Activated naive CD4-positive, alpha-beta T cell treated with anti-CD3 and anti-CD28 coated beads for 36 hours (primary cell): ENCODE measurements at places on chromosomes 5 and 9. TPM values are rescaled to one million over a fixed set of nuclear protein-coding genes. Genes with fewer than 3 reads are reported as not detected.

The CBY3 gene
- not detected for total RNA-seq

The S1PR3 gene
- 0.91 TPM for total RNA-seq

The NR5A1 gene
- not detected for total RNA-seq

The SPATA31E1 gene
- total RNA-seq, result not detected

The SLC25A2 gene
- total RNA-seq, result not detected

The NTNG2 gene
- 0.76 TPM for total RNA-seq

The C5orf58 gene
- not detected for total RNA-seq

The ZNF367 gene
- 35.8 TPM for total RNA-seq

The GDF9 gene
- 0.64 TPM for total RNA-seq

The HBEGF gene
- total RNA-seq, result 8.7 TPM

The SEMA4D gene
- total RNA-seq, result 160 TPM

The PCDHGB5 gene
- total RNA-seq, result 0.12 TPM

GRCh38 chr9:100472268-100472667 lies 681 bp upstream of the TMEFF1 start:
- H3K27me3 ChIP-seq, result peaks cover 20% of the 10 kb centered on the region
- no peak overlapping the region for H3K4me3 ChIP-seq
- peaks cover 3% of the 10 kb centered on the region for H3K4me1 ChIP-seq
- H3K36me3 ChIP-seq, result no peaks in the 10 kb centered on the region
- no peak for DNase-seq
- H3K27ac ChIP-seq, result no peak overlapping the region

DNA sequence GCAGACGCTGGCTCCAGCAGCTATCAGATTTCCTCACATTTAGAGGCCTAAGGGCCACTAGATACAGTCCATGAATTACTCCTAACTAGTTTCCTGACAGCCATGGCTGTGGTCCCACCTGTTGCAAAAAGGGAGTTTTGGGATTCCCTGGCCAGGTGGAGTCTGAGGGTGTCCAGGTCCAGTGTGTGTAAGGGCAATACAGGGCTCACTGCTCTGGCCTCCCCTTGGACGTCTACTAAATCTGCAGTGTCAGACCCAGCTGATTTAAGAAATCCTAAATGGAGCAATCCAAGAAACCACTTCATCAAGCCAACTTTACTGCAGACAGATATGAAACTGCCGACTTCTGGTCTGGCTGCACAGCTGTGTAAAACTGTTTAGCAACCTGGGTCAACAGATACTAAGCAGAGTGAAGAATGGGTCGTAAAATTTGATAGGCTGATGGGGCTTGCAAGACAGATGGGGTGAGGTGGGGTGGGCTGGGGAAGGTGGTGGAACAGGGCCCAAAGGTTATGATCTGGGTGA lies 116.4 kb downstream of the GADD45G start:
- no peaks in the 10 kb centered on the region for H3K27me3 ChIP-seq
- H3K4me3 ChIP-seq, result no peak overlapping the region
- no peak for DNase-seq
- H3K36me3 ChIP-seq, result no peaks in the 10 kb centered on the region
- H3K4me1 ChIP-seq, result no peaks in the 10 kb centered on the region

DNA sequence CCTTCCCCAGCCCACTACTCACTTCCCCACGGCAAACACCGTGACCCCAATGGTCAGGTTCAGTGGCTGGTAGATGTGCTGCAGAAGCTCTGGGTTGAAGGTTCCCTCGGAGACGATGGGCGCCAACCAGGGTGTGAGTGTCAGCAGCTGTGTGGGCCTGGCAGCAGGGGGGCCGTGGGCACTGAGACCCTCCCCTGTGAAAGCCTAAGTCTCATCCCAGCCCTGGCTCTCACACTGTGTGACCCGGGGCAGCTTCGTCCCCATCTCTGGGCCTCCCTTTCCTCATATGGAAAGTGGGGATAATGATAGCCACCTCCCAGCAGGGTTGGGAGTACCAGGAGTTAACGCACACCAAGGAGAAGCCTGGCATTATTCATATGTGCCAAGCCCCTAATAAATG lies 8.6 kb downstream of the GBGT1 start:
- H3K27me3 ChIP-seq, result no peaks in the 10 kb centered on the region
- DNase-seq, result no peak

DNA sequence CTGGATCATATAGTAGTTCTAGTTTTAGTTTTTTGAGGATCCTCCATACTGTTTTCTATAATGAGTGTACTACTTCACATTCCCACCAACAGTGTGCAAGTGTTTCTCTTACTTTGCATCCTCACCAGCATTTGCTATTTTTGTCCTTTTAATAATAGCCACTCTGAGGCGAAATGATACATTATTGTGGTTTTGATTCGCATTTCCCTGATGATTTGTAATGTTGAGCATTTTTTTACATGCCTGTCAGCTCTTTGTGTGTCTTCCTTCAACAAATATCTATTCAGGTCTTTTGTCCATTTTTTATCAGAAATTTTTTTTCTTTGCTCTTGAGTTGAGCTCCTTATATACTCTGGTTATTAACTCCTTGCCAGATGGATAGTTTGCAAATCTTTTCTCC lies 114.0 kb downstream of the ADAMTSL1 start:
- H3K27ac ChIP-seq, result no peak overlapping the region
- no peaks in the 10 kb centered on the region for H3K36me3 ChIP-seq
- no peak overlapping the region for H3K4me3 ChIP-seq
- H3K27me3 ChIP-seq, result no peaks in the 10 kb centered on the region
- DNase-seq, result no peak

- H3K4me3 ChIP-seq, result no peak overlapping the region
- no peak overlapping the region for H3K27ac ChIP-seq
- DNase-seq, result peak; percentile 61
- peaks cover 3% of the 10 kb centered on the region for H3K27me3 ChIP-seq
Observed at GRCh38 chr5:147188200-147189108, 46.4 kb upstream of the STK32A start.

GRCh38 chr9:106420511-106420944 lies 442.4 kb upstream of the ZNF462 start:
- peak; percentile 7 for DNase-seq
- H3K27me3 ChIP-seq, result peaks cover 3% of the 10 kb centered on the region
- H3K4me1 ChIP-seq, result no peaks in the 10 kb centered on the region
- no peaks in the 10 kb centered on the region for H3K36me3 ChIP-seq
- H3K4me3 ChIP-seq, result no peak overlapping the region

- DNase-seq, result no peak
- no peak overlapping the region for H3K4me3 ChIP-seq
- no peaks in the 10 kb centered on the region for H3K4me1 ChIP-seq
- no peaks in the 10 kb centered on the region for H3K27me3 ChIP-seq
- H3K36me3 ChIP-seq, result no peaks in the 10 kb centered on the region
- no peak overlapping the region for H3K27ac ChIP-seq
Observed at GRCh38 chr9:37921168-37921510, 17.2 kb upstream of the SLC25A51 start.

- no peaks in the 10 kb centered on the region for H3K4me1 ChIP-seq
- H3K27ac ChIP-seq, result no peak overlapping the region
- no peak for DNase-seq
Observed at GRCh38 chr9:91029650-91030361, 228.2 kb downstream of the SYK start.

- H3K27ac ChIP-seq, result no peak overlapping the region
- no peaks in the 10 kb centered on the region for H3K4me1 ChIP-seq
- no peaks in the 10 kb centered on the region for H3K27me3 ChIP-seq
- DNase-seq, result no peak
- H3K36me3 ChIP-seq, result no peaks in the 10 kb centered on the region
- H3K4me3 ChIP-seq, result no peak overlapping the region
Observed at GRCh38 chr9:16120231-16120641, 567.4 kb downstream of the CCDC171 start.

GRCh38 chr9:120741701-120742100 lies 27.4 kb upstream of the MEGF9 start:
- H3K27ac ChIP-seq, result no peak overlapping the region
- DNase-seq, result no peak
- no peaks in the 10 kb centered on the region for H3K36me3 ChIP-seq
- H3K4me3 ChIP-seq, result no peak overlapping the region

DNA sequence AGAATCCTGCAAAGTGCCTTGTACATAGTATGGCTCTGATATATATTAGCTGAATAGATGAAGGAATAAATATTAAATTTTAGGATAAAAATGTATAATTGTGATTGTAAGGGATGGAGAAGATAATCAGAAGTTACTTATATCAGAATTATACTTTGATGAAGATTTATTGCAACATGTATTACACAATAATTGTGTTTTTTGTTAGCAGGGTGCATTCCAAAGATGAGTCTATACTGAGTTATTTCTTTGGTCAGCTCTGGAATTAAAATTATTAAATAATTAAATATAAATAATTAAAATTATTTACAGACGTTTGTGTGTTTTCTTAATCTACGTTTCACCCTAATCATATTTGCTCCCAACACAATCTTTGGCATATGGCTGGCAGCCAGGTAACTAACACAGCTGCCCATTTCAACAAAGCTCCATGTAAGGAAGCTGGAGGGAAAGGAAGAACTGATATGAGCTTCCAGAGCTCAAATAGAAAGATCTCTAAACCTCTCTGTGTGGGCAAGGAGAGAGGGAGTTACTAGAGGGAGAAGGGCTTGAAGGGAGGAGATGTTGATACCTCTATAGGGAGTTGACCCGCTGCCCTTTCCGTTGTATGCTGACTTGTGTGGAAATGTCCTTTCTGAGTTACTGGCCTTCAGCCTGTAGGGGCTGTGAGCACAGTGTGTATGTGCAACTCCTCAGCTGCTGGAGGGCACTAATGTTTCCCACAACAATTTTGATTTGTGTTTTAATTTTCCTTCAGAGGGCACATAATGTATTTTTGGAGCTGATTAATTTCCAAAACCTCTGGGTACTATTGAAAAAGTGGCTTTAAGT lies 403.4 kb downstream of the MAN2A1 start:
- H3K36me3 ChIP-seq, result peaks cover 1% of the 10 kb centered on the region
- H3K27ac ChIP-seq, result no peak overlapping the region
- no peak overlapping the region for H3K4me3 ChIP-seq
- H3K4me1 ChIP-seq, result peaks cover 29% of the 10 kb centered on the region
- no peak for DNase-seq
- no peaks in the 10 kb centered on the region for H3K27me3 ChIP-seq

DNA sequence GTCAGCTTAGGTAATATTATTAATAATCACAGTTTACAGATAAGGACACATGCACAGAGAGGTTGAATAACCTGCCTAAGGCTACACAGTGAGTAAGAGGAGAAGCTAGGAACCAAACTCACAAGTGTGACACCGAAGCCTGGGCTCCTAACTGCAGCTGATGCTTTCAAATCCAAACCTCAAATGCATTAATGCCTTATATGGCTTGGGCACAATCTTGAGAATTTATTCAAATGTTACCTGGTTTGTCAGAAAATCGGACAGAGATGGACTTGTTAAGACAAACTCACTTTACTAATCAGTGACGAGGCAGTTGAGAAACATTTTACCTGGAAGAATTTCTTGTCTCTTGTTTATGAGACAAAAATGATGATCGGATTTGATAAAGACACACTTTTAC lies 54.7 kb downstream of the DAP start:
- H3K36me3 ChIP-seq, result peaks cover 9% of the 10 kb centered on the region
- peaks cover 26% of the 10 kb centered on the region for H3K4me1 ChIP-seq
- H3K27me3 ChIP-seq, result no peaks in the 10 kb centered on the region
- no peak for DNase-seq
- H3K4me3 ChIP-seq, result no peak overlapping the region

DNA sequence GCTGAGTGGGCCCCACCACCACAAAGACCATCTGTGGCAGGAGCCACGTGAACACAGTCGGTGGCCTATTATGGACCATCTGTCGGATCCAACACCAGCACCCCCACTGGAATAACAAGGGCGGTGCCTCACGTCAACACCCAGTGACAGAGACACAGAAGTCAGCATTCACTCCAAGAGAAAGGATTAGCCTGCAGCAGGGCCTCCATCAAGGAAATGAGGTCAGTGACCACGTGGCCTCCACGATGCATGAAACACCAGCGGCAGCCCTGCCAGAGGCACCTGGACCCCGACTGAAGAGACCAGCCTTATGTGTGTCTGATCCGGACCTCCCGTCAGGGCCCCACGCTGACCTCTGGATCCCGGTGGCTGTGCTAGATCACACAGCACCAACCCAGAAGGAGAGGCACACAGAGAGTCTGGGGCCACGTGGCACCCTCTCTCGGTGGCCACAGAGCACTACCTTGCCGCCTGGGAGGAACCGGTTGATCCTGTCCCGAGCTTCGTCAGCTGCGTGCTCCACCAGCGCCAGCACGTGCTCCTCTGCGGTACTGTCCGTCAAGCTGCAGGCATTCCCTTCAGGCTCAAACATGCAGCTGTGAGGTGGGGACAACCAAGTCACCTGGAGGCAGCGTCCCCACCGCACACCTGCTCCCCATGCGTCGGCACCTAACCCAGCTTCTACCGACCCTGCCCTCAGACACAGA lies 9.0 kb downstream of the BRD9 start:
- no peak overlapping the region for H3K27ac ChIP-seq
- no peaks in the 10 kb centered on the region for H3K27me3 ChIP-seq
- H3K4me3 ChIP-seq, result no peak overlapping the region
- peaks cover 60% of the 10 kb centered on the region for H3K36me3 ChIP-seq

GRCh38 chr5:180598797-180599589 lies 7.7 kb upstream of the SCGB3A1 start:
- H3K4me1 ChIP-seq, result no peaks in the 10 kb centered on the region
- H3K27ac ChIP-seq, result no peak overlapping the region
- no peaks in the 10 kb centered on the region for H3K36me3 ChIP-seq

DNA sequence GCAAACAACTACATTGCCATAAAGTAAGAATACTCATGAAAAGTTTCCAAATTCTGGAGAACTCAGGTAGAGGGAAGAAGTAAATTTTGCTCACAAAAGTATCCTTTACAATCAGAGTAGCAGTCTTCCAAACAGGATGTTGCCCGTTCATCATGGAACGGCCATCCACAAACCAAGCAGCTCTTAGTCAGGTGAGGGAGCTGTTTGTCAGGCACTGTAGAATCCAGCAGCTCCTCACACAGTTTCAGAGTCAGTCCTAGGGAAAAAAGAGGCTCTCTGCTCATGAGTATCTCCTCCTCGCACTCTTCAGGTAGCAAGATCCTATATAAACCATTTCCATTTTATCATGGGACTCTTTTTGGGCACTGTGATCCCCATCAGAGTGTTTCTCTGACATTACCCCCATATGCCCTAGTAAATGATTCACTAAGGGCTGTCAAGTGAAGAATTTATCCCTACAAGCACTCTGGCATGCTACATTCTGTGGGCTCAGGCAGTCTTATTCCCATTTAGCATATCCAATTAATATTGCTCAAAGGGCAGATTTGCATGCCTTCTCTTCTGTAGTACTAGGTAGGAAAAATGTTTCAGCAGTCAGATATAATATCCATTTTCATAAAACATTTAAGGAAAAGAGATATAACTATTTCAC lies 97.9 kb downstream of the WDR41 start:
- peaks cover 2% of the 10 kb centered on the region for H3K27me3 ChIP-seq
- H3K4me3 ChIP-seq, result no peak overlapping the region
- no peaks in the 10 kb centered on the region for H3K36me3 ChIP-seq
- no peak overlapping the region for H3K27ac ChIP-seq

GRCh38 chr5:109956884-109957283 lies 267.2 kb downstream of the MAN2A1 start:
- peaks cover 12% of the 10 kb centered on the region for H3K4me1 ChIP-seq
- DNase-seq, result no peak
- no peak overlapping the region for H3K27ac ChIP-seq
- H3K36me3 ChIP-seq, result no peaks in the 10 kb centered on the region

- H3K4me1 ChIP-seq, result peaks cover 6% of the 10 kb centered on the region
- no peak overlapping the region for H3K4me3 ChIP-seq
- DNase-seq, result no peak
- no peak overlapping the region for H3K27ac ChIP-seq
Observed at GRCh38 chr9:217950-218349, 3.3 kb downstream of the DOCK8 start.
